GM23338 (cell line): ENCODE measurements at places on chromosomes 4 and X. TPM values are rescaled to one million over a fixed set of nuclear protein-coding genes. Genes with fewer than 3 reads are reported as not detected.

RS1 gene
- not detected in 2 replicates for total RNA-seq

XG gene
- 0.28 and 0.97 TPM in 2 replicates for total RNA-seq

SOX3 gene
- 23.3 and 25.4 TPM in 2 replicates for total RNA-seq

CT45A2 gene
- total RNA-seq: not detected in 2 replicates

SSX1 gene
- not detected in 2 replicates for total RNA-seq

FAT1 gene
- 124 and 137 TPM in 2 replicates for total RNA-seq

GRCh38 chr4:118397623-118397979, 44.8 kb upstream of the PRSS12 start:
- DNase-seq: no peak
- no peaks in the 10 kb centered on the region for H3K36me3 ChIP-seq
- H3K27ac ChIP-seq: no peak overlapping the region

DNA sequence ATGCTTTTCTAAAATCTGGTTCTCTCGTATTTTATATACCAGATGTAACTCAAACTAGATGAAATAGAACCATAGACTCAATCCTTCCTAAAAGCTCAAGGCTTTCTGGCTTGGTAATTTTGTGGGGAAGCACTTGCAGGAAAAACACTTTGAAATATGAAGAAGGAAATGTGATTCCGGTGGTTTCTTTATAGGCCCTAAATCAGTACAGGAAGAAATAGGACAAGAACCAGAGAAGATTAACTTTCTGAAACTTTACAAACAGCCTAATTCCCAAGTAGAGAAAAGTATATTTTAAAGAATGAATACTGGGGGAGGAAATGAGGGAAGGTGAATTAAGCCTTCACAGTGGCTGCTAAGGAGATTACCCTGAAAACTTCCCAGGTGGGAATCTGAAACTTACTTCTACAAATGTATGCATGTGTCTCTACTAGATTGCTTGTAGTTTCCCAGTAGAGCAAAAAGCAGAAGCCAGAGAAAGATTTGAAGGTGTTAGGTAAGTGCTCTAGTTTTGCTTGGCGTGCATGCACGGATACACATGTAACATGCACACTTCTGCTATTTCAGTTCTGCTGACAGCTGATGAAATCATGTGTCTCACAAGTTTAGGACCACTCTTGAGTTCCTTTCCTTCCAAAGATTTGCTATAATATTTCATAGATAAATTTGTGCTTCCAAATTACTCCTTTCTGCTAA, 92.1 kb downstream of the AFF1 start:
- H3K4me3 ChIP-seq: no peak overlapping the region
- no peak for DNase-seq
- no peaks in the 10 kb centered on the region for H3K36me3 ChIP-seq
- no peaks in the 10 kb centered on the region for H3K27me3 ChIP-seq
- H3K27ac ChIP-seq: no peak overlapping the region

DNA sequence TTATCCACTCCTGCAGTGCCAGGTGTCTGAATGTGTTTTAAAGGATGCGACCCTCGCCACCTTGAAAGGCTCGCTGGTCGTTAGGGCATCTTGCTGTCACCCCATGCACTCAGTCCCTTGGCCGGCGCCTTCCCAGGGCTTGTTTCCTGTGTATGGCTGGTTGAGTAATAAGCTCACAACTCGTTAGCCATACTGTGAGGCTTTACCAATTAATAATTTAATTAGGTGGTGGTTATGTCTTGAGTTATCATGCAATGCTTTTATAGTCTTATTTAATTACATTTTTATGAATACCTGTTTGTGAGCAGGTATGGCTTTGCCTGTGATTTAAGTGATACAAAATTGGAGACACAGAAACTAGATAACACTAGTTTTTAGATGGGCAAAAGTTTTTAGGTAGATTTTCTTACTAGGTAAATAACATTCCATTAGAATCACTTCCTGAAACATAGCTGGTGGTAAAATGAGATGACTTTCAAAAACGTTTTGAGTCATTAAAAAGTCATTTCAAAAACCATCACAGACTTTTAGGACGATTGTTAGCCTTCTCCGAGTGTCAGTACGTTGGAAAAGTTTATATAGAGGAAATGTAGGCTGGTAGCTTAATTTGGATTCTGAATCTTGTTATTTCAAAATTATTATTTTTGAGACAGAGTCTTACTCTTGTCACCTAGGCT, 18.2 kb downstream of the PTTG2 start:
- H3K27ac ChIP-seq: peak overlapping the region; percentile 67; the same call in 1 of the 2 replicates
- peak; percentile 52 for DNase-seq
- peaks cover 51% of the 10 kb centered on the region for H3K4me1 ChIP-seq
- H3K4me3 ChIP-seq: peak overlapping the region; percentile 74

GRCh38 chrX:77450415-77450814, 3.2 kb downstream of the FGF16 start:
- H3K4me3 ChIP-seq: no peak overlapping the region
- DNase-seq: no peak
- H3K4me1 ChIP-seq: peaks cover 5% of the 10 kb centered on the region
- H3K27ac ChIP-seq: no peak overlapping the region
- peaks cover 14% of the 10 kb centered on the region; the same call in 1 of the 2 replicates for H3K27me3 ChIP-seq

GRCh38 chr4:38213083-38213805, 253.0 kb downstream of the PTTG2 start:
- no peak overlapping the region for H3K4me3 ChIP-seq
- no peak overlapping the region for H3K27ac ChIP-seq

GRCh38 chrX:12843668-12844279, 23.1 kb upstream of the TLR7 start:
- no peaks in the 10 kb centered on the region for H3K27me3 ChIP-seq
- peaks cover 7% of the 10 kb centered on the region; the same call in 1 of the 2 replicates for H3K4me1 ChIP-seq
- no peak for DNase-seq
- no peaks in the 10 kb centered on the region for H3K36me3 ChIP-seq
- H3K27ac ChIP-seq: no peak overlapping the region
- no peak overlapping the region for H3K4me3 ChIP-seq

- no peak overlapping the region for H3K27ac ChIP-seq
- no peaks in the 10 kb centered on the region for H3K4me1 ChIP-seq
- no peak overlapping the region for H3K4me3 ChIP-seq
- H3K27me3 ChIP-seq: no peaks in the 10 kb centered on the region
- no peaks in the 10 kb centered on the region for H3K36me3 ChIP-seq
Observed at GRCh38 chrX:39631276-39632229, 466.2 kb downstream of the BCOR start.
